ENCODE measurements at places on chromosomes 6 and 20.
A peak's percentile ranks its signal among the peaks of the same experiment; 100 is the strongest.

DNA sequence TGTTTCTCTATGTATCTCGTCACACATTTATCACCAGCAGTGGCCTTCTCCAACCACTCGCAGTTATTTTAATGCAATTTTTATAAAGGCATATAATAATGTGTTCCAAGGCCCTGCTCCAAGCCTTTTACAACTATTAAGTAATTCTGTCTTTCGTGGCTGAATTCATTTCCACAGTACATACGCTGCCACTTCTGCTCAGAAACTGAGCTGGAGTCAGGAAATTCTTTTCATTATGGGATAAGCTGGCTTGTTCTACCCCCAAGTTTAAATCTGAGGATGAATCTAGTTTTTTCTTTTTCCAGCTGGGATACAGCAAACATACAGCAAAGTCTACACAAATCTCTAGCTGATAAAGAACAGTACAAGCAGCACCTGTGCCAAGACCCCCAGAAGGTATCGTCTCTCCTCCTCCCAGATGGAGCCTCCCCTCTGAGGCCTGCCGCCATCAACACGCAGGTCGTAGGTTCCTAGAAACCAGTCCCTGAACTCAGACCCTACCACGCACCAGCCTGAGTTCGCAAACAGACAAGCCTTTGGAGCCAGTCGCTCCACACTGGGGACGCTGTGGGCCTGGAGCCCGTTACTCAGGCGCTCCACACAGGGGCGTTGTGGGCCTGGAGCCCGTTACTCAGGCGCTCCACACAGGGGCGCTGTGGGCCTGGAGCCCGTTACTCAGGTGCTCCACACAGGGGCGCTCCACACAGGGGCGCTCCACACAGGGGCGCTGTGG, 263.5 kb downstream of the THBS2 start:
- DNase-seq = no peak

DNA sequence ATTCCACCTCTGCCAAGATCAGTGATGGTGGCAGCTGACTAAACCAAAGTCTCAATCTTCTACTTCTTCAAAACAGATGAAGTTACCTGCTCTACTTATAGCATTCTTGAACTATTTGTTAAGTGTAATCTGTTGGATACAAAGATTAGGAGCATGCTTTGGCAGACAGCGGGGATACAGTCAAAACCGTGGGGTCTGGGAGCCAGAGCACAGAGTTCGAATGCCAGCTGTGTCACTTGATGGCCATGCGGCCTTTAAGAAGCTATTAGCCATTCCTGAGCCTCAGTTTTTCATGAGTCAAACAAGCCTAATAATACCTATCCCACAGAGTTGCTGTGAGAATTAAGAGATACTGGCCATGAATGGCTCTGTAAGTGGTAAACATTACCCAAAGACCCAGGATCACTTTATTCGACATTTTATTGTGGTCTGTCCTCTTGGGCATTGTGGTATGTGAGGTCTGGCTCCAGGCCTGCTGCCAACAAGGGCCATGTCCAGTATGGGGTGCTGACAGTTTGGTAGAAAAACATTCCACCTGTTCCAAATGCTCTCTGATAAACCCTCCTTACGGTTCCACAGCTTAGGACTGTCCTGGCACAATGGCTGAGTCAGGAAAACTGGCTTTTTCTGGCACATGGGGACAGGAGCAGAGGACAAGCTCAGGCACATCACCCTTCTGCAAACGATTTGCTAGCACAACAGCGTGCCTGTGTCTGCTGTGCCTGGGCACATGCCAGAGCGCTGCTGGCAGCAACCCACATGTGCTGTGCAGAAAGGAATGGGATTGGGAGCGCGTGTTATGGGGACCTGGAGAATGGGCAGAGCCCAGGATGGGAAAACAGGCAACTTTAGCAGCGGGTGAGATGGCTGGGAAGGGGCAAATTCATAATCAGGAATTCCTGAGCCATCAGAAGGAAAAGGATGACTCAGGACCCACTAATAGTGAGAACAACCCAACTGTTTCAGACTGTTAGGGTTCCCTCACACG, 15.7 kb upstream of the FAM83C start:
- DNase-seq = peak; percentile 96

GRCh38 chr6:169618526-169619490, 83.0 kb downstream of the WDR27 start:
- peak; percentile 98 for DNase-seq

- DNase-seq = peak; percentile 34
Observed at GRCh38 chr6:80338201-80338836, 231.8 kb downstream of the BCKDHB start.

GRCh38 chr20:2089447-2089846, 12.2 kb upstream of the STK35 start:
- DNase-seq = no peak

GRCh38 chr20:53448875-53449274, 144.8 kb downstream of the ZNF217 start:
- no peak for DNase-seq

GRCh38 chr6:73669005-73669404, 15.2 kb upstream of the SLC17A5 start:
- DNase-seq = no peak

Data from EH (cell line).